DMS53 (cell line): ENCODE measurements at places on chromosomes 16 and 17.

DNA sequence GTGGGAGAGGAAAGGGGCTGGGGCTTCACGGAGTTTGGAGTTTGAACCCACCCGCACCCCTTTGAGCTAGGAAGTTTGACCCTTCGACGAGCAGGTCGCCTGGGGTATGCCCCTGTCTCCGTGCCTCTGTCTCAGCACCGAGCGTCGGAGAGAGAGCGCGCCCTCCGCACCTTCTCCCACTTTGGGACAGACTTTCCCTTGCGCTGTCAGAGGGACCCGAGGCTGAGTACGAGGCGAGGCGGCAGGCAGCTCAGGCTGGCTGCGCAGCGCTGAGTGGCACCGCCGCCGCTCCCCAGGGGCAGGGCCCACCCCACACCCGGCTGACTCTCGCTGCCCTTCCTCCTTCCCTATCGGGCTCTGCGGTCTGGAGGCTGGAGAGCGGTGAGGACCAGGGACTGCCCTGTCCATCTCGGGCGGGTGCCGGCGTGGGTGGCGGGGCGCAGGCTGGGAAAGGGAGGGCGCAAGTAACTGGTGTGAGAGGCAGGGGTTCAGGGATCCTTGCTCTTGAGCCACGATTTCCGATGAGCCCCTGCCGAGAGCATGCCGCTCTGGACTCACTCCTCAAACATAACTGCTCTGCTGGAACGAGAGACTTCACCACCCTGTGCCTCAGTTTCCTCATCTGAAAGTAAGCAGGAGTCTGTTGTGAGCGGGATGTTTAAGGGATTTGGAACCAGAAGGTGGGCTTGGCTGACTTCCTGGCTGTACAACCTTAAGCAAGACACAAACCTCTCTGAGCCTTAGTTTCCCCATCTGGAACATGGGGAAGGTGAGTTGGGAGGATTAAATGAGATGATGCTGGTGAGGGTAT lies 981 bp downstream of the BEAN1 start:
- no peak for DNase-seq

DNA sequence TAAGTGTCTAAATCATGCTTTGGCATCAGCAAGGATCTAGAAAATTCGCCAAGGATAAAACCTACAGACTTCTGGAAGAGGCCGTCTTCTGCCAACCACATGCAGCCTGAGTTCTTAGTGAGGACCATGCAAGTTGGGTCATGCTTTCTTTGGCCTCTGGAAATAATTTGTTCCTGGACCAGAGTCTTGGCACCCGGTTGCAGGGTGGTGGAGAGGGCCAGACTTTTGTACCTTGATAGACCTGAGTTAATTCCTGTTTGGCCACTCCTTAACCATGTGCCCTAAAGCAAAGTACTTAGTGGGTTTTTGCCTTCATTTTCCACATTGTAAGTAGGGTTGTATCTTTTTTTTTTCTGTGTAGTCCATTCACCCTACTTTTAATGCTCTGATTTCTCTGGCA lies 283.4 kb upstream of the IRX5 start:
- DNase-seq, result no peak

DNA sequence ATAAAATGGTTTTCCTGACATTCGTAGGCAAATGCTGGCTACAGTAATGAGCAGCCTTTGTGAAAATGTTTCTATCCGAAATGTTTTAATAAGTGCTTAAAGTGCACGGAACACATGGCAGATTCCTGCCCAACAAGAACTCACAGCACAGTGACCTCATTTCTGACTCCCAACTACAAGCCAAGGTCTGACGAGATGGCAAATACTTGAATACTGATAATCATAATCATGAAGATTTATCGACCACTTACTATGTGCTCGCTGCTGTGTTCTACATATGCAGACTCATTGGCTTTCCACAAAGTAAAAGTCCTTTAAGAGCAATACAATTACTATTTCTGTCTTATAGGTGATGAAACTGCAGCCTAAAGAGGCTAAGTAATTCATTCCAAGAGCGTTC lies 238.1 kb upstream of the CDH5 start:
- DNase-seq, result no peak

DNA sequence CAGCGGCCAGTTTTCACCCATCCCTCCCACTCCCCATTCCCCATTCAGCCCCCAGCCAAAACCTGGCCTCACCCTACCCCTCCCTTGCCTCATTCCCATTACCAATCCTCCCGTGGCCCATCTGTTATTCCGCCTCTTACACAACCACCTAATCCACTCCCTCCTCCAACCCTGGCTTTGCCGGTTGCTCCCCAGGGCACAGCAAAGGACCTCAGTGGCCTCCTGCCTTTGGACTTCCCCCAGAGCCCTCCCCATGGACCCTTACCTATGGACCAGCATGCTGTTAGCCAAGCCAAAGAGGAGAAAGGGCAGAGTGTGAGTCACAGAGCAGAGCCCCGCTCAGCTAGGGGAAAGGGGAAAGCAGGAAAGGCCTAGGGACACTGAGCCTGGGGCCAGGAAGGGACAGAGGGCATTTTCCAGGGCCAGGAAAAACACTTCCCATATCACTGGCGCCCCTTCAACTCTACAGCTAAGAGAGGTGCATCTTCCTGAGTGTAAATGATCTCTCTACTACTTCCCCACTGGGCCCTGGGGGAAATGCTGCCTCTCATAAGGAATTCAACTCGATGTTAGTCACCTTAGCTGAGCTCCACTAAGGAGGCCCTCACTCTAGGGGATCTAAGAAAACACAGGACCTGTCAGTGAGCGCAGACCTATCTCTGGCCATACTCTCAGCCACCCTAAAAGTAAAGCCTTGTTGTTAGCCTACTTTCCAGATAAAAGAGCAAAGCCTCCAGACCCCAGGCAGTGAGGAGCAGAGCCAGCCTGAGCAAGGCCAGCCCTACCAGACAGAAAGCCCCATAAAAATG lies 10.6 kb downstream of the PEMT start:
- DNase-seq, result no peak

- DNase-seq, result no peak
These were observed 125.2 kb downstream of the C16orf78 start for GRCh38 chr16:49498666-49499413.

DNA sequence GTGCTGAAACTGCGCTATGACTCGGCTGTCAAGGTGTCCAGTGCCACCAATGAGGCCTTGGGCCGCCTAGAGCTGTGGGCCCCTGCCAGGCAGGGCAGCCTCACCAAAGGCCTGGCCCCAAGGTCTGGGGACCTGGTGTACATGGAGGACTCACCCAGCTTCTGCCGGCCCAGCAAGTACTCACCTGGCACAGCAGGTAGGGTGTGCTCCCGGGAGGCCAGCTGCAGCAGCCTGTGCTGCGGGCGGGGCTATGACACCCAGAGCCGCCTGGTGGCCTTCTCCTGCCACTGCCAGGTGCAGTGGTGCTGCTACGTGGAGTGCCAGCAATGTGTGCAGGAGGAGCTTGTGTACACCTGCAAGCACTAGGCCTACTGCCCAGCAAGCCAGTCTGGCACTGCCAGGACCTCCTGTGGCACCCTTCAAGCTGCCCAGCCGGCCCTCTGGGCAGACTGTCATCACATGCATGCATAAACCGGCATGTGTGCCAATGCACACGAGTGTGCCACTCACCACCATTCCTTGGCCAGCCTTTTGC lies 25.0 kb downstream of the WNT9B start:
- peak; percentile 99 for DNase-seq

- DNase-seq, result peak; percentile 77
These were observed 231.9 kb downstream of the SEC14L1 start for GRCh38 chr17:77372444-77373298.

- DNase-seq, result no peak
These were observed 990.7 kb upstream of the RBFOX1 start for GRCh38 chr16:6341981-6342380.

GRCh38 chr16:56793492-56793891 lies 63.6 kb downstream of the NUP93 start:
- DNase-seq, result peak; percentile 19

GRCh38 chr17:2450016-2450650 lies 49.3 kb upstream of the MNT start:
- no peak for DNase-seq

GRCh38 chr16:3646348-3646920 lies 8.1 kb upstream of the DNASE1 start:
- DNase-seq, result peak; percentile 96

GRCh38 chr16:87276091-87276701 lies 41.0 kb downstream of the C16orf95 start:
- DNase-seq, result no peak

DNA sequence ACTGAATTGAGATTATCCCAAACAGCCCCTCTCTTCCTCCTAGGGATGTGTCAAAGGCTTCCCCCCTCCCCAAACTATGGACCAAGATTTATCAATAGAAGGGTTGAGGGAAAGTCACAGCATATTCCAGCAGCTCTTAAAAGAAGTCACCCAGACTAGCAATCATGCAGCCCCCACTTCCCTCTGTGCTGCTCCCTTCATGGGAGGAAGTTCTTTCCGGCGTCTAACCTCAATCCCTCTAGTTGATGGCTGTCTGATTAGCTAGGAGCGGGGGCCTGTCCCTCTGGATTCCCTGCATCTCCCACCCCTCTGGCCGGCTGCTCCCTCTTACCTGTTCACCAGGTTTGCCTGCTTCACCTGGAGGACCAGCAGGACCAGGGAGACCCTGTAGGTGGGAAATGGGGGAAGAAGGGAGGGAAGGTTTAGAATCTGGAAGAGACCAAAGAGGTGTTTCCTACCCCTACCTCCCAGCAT lies 9.2 kb downstream of the COL1A1 start:
- DNase-seq, result no peak

GRCh38 chr16:16106466-16106865 lies 116.8 kb downstream of the ABCC6 start:
- no peak for DNase-seq

DNA sequence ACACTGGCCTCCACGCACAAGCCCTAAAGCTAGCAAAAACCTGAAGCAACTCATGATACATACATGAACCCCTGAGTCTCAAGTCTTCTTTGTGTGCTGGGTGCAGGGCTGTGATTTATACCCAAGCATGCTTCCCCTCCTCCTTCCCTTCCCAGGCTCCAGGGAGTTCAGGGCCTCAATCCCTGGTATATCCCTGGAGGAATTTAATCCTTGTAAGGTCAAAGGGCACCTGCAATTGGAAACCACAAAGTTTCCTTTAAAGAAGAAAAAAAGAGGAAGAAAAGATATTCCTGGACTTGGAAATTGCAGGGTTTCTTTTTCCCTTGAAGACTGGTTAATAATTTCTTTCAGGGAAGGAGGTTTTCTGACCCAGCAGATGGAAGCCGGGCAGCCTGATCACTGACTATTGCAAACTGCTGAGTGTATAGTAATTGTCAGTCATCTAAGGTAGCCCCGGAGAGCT lies 182.3 kb downstream of the AATF start:
- DNase-seq, result no peak

- DNase-seq, result no peak
These were observed 3.0 kb downstream of the KRT31 start for GRCh38 chr17:41394254-41394996.

DNA sequence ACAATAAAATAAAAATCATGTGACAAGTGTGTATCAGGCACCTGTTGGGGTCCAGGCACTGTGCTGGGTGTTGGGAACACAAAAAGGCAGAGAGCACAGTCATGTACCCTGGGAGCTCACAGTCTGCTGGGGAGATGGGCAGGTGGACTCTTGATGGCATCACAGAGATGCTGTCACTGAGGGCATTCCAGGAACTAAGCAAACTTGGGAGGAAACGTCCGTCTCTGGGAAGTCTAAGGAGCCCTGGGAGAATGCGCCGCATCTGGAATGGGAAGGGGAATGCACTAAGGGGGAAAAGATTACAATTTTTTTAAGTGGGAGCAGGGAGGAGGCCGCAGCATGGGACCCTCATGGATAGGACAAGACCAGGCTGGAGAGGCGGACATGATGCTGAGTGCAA lies 80.9 kb upstream of the ZNF423 start:
- no peak for DNase-seq

- DNase-seq, result peak; percentile 69
These were observed 8.2 kb downstream of the TBX21 start for GRCh38 chr17:47741109-47741792.

DNA sequence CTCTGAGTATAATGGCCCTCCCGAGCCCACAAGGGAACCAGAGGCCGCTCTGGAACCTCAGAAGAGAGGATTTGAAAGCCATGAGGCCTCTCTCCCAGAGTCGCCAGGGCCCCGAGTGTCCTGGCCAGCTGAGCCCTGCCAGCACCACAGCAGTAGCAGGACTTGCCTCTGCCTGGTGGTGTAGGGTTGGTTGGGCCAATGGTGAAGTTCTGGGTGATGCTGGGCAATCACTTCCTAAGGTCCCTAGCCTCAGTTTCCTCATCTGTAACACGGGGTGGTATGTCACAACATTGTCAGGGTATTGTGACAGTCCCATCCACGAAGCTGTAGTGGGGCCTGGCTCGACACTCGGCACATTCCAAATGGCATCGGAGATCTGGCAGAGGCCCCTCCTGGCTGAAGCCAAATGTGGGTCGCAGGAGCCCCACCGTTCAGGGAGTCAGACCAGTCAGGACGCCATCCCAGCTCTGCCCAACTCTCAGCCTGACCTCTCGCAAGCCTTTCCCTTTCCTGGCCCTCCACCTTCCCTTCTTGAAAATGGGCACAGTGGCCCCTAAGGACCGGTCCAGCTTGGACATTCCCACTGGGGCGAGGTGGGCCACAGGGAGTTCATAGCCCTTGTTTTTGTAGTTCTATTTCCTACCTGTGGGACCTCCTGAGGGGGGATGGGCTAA lies 1.7 kb downstream of the NATD1 start:
- peak; percentile 6 for DNase-seq

- DNase-seq, result no peak
These were observed 137.2 kb downstream of the AHSP start for GRCh38 chr16:31664683-31665482.

DNA sequence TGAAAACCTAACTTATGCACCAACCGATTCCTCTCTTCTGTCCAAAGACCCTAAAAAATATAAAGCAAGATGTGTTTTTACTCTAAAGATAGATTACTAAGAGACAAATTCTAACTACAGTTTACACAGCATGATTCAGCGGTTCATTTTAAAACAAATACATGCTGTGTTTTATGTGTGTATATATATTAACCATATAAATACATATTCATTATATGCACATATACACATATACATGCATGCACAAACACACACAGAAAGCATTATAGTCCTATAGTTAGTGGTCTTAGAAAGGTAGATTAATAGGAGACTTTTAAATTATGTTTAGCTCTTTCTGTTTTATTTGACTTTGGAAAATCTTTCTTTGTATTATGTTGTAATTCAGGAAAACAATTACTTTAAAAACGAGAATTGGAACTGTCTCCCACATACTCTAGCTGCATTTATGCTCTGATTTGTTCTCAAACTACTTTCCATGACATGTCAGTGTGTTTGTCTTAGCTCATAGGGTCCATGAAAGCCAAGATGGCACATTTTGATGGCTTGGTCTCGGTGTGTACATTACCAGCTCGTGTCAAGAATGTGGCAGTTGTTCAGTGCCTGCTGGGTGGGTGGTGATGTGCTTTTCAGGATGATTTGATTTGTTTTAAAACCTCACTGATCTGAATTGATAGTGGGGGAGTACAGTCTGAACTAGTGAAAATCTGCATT lies 548.8 kb upstream of the SALL1 start:
- DNase-seq, result no peak

- no peak for DNase-seq
These were observed 224 bp upstream of the NHERF1 start for GRCh38 chr17:74748279-74748528.
